ENCODE measurements at places on chromosomes 12 and 14.

GRCh38 chr14:55306938-55307589, 35.8 kb downstream of the FBXO34 start:
- H3K4me1 ChIP-seq, result no peaks in the 10 kb centered on the region
- no peak overlapping the region for H3K4me3 ChIP-seq
- H3K27ac ChIP-seq, result no peak overlapping the region
- H3K36me3 ChIP-seq, result peaks cover 1% of the 10 kb centered on the region
- DNase-seq, result peak; percentile 52

GRCh38 chr14:53929871-53930715, 26.5 kb downstream of the BMP4 start:
- H3K27ac ChIP-seq, result no peak overlapping the region
- no peaks in the 10 kb centered on the region for H3K36me3 ChIP-seq
- no peaks in the 10 kb centered on the region for H3K27me3 ChIP-seq
- no peak for DNase-seq
- H3K4me1 ChIP-seq, result peaks cover 13% of the 10 kb centered on the region
- H3K4me3 ChIP-seq, result no peak overlapping the region

GRCh38 chr12:76687981-76688380, 75.9 kb upstream of the ZDHHC17 start:
- no peak for DNase-seq
- H3K27me3 ChIP-seq, result no peaks in the 10 kb centered on the region
- no peak overlapping the region for H3K4me3 ChIP-seq
- H3K4me1 ChIP-seq, result peaks cover 1% of the 10 kb centered on the region
- no peak overlapping the region for H3K27ac ChIP-seq

GRCh38 chr14:24332268-24332993, 2.4 kb downstream of the ADCY4 start:
- H3K4me1 ChIP-seq, result peaks cover 26% of the 10 kb centered on the region
- H3K36me3 ChIP-seq, result no peaks in the 10 kb centered on the region
- peaks cover 10% of the 10 kb centered on the region for H3K27me3 ChIP-seq
- peak overlapping the region; percentile 51 for H3K4me3 ChIP-seq
- peak; percentile 80 for DNase-seq

DNA sequence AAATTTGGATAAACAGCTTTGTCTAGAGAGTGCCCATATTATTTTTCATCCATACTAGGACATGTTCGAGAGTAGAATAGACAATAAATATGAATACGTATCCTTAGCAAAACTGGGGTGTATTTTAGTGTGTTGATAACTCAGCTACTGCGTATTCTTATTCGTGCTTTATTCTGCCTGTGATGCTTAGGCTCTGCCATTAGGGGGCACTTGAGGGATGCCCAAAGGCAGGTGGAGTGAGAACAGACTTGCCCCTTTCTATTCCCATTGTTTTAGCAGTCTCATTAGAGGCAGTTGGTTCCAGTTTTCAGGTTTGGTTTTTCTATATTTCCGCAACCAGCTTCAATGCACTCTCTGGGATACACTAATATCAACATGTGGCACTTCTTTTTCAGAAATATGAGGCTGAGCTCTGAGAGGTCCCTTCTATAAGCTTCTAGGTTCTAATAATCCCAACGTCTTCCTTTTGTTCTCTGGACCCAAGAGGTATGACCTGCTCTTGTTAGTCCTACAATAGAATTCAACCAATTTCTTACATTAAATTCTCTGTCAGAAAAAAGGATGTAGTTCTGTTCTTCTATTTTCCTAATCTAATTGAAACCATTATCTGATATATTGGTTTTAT, 985.7 kb upstream of the FBXO33 start:
- H3K4me3 ChIP-seq, result no peak overlapping the region
- H3K36me3 ChIP-seq, result no peaks in the 10 kb centered on the region
- no peaks in the 10 kb centered on the region for H3K27me3 ChIP-seq
- DNase-seq, result no peak
- H3K4me1 ChIP-seq, result no peaks in the 10 kb centered on the region

DNA sequence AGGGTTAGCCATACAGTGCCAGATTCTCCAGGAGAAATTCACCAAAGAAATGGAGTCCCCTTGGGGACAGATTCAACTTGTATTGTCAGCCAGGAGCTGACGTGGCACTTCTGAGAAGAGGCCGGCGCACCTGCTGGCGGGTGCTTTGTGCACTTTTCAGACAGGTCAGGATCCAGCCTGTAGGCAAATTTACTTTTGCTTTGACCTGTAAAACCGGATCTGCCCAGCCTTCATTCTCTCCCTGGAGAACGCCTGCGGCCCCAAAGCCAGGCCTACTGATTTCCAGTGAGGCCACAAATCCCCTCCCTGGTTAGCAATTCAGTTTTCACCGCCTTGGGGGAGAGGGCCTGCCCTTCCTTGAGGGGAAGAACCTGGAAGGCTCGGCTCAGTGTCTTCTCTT, 17.4 kb downstream of the P2RX4 start:
- peaks cover 7% of the 10 kb centered on the region for H3K4me1 ChIP-seq
- DNase-seq, result peak; percentile 100
- H3K4me3 ChIP-seq, result no peak overlapping the region
- no peaks in the 10 kb centered on the region for H3K27me3 ChIP-seq

DNA sequence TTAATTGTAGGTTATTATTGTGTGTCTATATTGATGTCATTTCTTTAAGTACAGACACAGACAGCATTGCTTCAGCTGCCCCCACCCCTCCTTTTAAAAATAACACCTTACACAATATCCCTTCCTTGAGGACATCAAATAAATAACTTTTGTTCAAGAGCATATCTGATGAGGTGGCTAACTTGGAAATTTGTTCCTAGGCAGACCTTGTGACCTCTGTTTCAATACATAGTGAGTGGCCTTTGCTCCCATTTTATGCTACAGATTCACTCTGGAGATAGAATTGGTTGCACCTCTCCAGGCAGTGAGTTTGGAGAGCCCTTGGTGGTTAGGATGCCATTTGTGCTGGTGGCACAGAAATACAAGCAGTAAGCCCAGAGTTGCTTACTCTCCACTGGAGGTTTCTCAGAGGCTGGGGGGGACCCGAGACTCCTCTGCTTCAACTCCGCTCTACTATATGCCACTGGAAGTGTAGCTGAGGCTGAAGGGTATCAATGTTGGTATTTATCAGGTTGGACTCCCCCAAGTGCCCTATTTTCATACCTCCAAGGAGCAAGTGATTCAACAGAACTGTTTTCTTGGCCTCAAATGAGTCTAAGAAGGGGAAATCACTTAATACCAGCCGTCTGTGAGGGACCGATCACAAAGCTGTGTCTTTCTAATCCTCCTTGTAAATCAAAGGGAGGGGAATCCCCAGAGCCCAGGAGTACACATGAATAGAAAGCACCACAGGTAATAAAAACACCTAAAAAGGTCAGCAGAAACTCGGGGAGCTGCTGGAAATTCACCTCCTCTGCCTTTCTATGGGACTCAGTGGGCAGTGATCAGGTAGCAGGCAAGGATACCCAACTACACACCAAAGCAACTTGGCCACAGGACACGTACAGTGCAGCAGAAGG, 463.1 kb downstream of the RAD51B start:
- no peaks in the 10 kb centered on the region for H3K27me3 ChIP-seq
- no peak for DNase-seq
- H3K36me3 ChIP-seq, result no peaks in the 10 kb centered on the region
- H3K27ac ChIP-seq, result no peak overlapping the region
- no peak overlapping the region for H3K4me3 ChIP-seq

DNA sequence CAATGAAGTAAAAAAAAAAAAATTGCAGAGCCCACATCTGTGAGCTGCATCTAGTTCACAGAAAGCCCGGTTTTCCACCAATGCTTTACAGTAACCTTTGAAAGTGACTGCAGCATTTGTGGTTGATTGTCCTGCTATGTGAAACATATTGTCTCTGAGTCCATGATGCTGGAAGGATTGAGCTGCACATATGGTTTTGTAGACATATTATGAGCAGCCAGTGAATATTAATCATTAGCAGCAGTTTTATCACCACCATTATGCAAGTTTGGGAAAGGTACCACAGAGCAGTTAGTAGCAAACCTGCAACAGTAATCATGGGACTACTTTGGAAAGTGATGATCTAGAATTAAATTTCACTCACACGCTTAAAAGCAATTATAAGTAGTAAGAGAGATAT, 151.5 kb upstream of the PRICKLE1 start:
- no peak overlapping the region for H3K4me3 ChIP-seq
- peaks cover 2% of the 10 kb centered on the region for H3K36me3 ChIP-seq
- H3K27ac ChIP-seq, result no peak overlapping the region
- peaks cover 22% of the 10 kb centered on the region for H3K4me1 ChIP-seq
- H3K27me3 ChIP-seq, result no peaks in the 10 kb centered on the region

DNA sequence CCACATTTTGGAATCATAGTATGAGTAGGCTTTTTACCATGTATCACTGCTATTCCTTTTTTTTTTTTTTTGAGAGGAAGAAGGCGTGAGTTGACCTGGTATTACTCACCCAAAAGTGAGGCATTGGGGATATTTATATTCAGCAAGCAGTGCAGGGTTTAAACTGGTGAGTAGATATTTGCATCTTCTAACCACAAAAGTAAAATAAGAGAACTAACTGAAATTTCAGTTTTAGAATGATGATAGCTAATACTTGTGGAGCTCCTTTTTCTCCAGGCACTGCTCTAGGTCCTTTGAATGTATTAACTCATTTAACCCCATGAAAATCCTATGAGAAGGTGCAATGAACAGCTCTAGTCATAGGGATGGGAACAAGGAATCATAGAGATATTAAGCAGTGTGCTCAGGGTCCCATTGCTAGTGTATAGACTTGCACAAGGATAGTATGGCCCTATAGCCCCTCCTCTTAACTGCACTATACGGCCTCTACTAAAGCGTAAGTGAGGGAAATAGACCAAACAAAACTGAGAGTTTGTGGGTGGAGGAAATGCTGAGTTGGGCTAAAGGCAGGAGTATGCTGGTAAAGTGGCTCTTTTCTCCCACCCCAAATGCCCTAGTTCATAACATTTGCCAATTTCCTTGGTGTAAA, 104.3 kb upstream of the MAX start:
- no peak overlapping the region for H3K4me3 ChIP-seq
- H3K27me3 ChIP-seq, result no peaks in the 10 kb centered on the region
- no peak for DNase-seq
- H3K27ac ChIP-seq, result no peak overlapping the region
- H3K36me3 ChIP-seq, result no peaks in the 10 kb centered on the region

GRCh38 chr14:90739318-90740068, 76.7 kb downstream of the TTC7B start:
- peaks cover 7% of the 10 kb centered on the region for H3K36me3 ChIP-seq
- no peak overlapping the region for H3K4me3 ChIP-seq
- no peaks in the 10 kb centered on the region for H3K27me3 ChIP-seq
- DNase-seq, result no peak
- no peaks in the 10 kb centered on the region for H3K4me1 ChIP-seq

- no peak for DNase-seq
- H3K4me3 ChIP-seq, result no peak overlapping the region
- no peak overlapping the region for H3K27ac ChIP-seq
- H3K36me3 ChIP-seq, result no peaks in the 10 kb centered on the region
These were observed 398.1 kb downstream of the NOVA1 start for GRCh38 chr14:26199590-26200370.

GRCh38 chr12:102957339-102958050, at the start of gene ASCL1:
Gene ASCL1 (plus strand): TSS chr12:102957674. CDS start chr12:102958245, 571 bp downstream.
- H3K36me3 ChIP-seq, result no peaks in the 10 kb centered on the region
- H3K27me3 ChIP-seq, result peaks cover 76% of the 10 kb centered on the region
- no peak within 1 kb of the TSS for H3K4me3 ChIP-seq
- H3K27ac ChIP-seq, result no peak within 1 kb of the TSS
- DNase-seq, result no peak
- peaks cover 9% of the 10 kb centered on the region for H3K4me1 ChIP-seq

DNA sequence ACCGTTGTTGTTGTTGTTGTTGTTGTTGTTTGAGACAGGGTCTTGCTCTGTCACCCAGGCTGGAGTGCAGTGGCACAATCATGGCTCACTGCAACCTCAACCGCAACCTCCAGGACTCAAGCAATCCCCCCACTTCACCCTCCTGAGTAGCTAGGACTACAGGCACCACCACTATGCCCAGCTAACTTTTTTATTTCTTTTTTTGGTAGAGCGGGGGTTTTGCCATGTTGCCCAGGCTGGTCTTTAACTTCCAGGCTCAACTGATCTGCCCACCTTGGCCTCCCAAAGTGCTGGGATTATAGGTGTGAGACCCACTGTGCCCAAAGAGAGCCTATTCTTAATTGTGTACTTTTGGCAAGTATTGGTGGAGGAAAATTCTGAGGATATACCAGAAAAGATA, 25.7 kb downstream of the MOK start:
- H3K27me3 ChIP-seq, result no peaks in the 10 kb centered on the region
- H3K36me3 ChIP-seq, result no peaks in the 10 kb centered on the region
- no peak overlapping the region for H3K4me3 ChIP-seq
- no peak for DNase-seq
- peaks cover 16% of the 10 kb centered on the region for H3K4me1 ChIP-seq
- H3K27ac ChIP-seq, result no peak overlapping the region
